GM23248 (cell line): ENCODE measurements at places on chromosomes 5 and 9.

GRCh38 chr9:133616643-133617405 lies 7.6 kb upstream of the FAM163B start:
- DNase-seq = no peak

DNA sequence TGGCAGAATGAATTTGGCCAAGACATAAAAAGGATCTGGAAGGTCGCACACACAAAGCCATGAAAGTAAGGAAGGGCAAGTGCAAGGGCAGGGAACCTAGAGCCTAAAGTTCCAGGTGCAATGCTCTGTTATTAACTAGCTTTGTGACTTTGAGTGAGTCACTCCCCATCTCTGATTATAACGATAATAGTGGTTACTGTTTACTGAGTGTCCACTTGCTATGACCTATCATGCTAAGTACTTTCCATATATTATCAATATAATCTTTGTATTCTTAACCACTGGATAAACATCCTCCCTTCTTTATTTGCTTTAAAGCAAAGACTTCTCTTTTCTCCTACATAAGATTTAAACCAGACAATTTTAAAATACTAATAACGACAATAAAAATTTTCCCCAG lies 504.6 kb upstream of the BRINP1 start:
- DNase-seq = no peak

- peak; percentile 71 for DNase-seq
Observed at GRCh38 chr5:39543335-39543734, 118.6 kb upstream of the DAB2 start.

DNA sequence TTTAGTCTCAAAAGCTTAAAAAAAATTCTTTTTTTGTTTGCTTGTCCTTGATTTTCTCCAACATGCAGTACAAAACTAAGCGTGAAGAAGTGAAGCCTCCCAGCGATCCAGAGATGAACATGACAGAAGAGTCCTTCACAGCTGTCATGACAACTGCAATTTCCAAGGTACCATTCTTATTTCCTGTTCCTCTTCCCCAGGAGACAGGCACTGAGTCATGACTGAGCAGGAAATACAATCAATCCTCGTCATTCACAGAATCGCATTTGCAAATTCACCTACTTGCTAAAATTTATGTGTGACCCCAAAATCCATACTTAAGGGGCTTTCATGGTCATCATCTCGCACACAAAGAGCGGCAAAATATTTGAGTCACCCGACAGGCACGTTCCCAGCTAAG lies 77.3 kb downstream of the SLC1A1 start:
- DNase-seq = no peak

DNA sequence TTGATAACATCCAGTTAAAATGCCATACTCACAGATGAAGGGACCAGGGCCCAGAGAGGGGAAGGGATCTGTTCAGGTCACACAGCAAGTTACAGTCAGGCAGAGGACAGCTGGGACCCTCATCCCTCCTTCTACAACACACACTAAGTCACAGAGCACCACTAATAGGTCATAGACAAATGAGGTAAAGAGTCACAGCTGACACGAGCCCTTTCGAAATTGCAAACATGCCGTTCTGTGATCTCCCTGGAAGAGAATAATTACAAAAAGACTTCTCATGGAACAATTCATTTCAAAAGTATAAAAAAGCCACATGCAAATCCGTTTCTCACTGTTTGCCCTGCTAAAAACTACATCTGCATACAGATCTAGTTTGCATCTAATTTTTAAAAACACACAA lies 15.5 kb downstream of the IGFBPL1 start:
- no peak for DNase-seq

DNA sequence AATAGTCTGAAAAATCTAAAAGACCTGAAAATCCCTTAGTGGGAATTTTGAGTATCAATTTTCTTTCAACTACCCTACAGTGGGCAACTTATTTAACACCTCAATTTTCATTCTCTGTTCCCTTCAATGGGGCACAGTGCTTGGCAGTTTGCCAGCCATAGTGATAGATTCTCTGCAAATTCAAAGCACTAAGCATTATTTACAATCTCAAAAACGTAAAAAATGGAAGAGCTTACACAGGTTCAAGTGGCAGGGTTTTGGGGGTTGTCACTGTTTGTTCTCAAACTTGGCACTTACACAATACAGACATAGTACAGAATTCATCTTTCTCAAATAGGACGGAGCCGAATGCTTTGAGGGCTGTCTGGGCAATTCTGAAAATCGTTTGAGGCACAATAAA lies 515.0 kb downstream of the EFNA5 start:
- DNase-seq = no peak

GRCh38 chr9:135522931-135523330 lies 1.7 kb downstream of the LCN1 start:
- DNase-seq = no peak

- DNase-seq = peak; percentile 24
Observed at GRCh38 chr5:80591352-80591751, 21.3 kb upstream of the ANKRD34B start.

- no peak for DNase-seq
Observed at GRCh38 chr5:130425424-130425823, 521.2 kb downstream of the CHSY3 start.

DNA sequence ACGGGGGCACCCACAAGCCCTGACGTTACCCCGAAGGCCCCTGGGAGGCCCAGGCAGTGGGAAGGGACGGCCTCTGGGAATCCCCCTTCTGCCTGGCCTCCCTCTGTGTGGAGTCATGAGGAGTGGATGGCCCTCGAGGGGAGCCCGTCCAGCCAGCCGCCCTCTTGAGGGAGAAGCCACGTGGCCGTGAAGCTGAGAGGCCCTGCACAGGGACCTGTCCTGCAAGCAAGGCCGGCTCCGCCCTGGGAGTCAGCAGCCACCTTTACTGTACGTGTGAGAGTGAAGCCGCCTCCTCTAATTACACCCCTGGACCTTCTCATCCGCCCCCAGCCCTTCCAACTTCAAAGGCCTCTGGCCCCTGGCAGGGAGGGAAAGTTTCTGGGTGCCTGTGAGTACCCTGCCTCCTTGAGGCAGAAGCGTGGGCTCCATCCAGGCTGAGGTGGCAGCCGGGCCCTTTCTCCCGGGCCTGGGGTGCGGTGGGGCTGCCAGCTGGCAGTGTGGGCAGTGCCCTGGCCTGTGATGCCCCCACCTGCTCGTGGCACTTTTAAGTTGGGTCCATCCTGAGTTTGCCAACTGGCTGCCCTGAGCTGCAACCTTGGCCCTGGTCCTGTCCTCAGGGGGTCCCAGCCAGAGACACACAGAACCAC lies 55.9 kb upstream of the EGFL7 start:
- no peak for DNase-seq

DNA sequence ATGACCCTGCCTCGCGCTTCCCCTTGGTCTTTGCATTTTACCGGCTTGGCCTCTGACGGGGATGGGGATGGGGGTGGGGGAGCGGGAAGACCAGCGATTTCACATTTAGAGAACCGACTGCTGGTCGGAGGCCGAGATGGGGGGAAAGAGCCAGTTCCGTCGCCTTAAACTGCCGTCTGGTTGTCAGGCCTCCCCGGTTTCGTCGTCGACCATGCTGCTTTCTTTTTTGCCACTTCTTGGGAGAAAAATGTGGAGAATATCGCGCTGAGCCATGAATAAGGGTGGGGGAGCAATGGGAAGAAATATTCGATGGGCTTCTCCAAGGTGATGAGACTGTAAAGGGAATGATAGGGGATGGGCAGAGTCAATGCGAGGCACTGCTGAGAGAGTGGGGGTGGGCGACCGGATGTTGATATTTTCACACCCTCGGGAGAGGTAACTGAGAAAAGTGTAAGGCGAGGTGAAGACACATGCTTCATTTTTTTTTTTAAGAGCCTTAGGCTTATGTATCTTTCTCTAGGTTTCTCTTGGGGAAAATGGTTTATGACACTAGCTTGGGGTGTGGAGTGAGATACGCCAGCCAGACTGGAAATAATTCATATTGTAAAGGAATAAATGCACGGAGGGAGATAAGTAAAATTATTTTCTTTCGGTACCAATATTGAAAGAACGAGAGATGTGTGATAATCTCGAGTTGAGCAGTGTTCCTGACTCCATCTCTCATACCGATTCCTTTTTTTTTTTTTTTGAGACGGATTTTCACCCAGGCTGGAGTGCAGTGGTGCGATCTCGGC lies 1.1 kb downstream of the KIF2A start:
- DNase-seq = peak; percentile 72

DNA sequence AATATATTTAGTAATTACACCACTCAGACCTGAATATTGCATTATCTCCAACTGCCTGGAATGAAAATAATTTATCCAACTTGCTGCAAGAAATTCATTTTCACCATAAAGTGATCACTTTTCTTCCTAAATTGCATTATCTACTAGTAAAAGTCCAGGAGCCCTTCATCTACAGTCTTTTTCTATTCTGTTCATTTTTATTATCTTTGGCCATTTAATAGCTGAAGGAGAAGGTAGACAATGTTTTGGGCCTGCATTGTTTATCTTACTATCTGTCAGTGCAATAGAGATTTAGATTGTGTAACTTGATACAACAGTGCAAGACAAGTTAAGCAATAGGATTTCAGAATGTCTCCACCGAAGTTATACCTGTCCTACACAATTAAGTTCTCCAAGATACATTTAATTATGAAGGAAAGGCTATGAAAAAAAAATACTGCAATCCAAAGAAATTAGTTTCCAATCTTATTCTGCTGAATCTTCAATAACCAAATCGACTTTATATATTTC lies 1339.7 kb upstream of the CDH6 start:
- DNase-seq = no peak

DNA sequence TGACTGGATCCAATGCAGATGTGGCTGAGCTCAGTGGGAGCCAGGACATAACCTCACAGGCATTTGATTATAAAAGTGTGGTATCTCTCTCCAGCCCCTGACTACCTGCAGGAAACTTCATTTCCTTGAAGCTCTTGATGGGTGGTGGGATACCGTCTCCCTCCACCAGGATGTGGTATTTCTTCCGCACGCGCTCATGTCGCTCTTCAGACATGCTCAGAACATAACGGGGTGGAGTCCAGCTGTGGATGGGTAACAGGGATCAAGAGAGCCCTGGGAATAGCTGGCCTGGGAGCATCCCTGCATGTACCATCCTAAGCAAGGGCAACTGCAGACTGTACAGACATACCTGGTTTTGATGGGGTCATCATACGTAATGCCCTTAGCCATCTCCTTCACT lies 1.2 kb downstream of the DDX41 start:
- no peak for DNase-seq

DNA sequence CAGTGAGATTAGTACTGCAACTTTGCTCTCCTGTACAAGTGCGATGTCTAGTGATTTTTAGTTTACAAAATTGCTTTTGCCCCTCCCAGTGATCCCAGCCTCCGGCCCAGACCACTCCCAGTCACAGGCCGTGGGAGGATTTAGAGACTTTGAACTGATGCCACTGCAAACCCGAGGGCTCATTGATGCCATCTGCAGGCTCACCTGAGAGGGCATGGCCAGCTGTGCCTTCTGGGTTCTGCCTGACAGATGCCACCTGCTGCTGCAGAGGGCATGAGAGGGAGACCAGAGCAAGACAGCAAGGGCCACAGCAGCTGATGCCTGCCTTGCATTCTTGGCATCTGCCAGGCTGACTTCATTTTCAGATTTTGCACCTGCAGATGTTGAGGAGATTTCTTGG lies 593.8 kb downstream of the CDK5RAP2 start:
- no peak for DNase-seq
